Cardiac muscle cell (in vitro differentiated cells and primary cell): ENCODE measurements at places on chromosomes 1 and 21. TPM values are rescaled to one million over a fixed set of nuclear protein-coding genes. Genes with fewer than 3 reads are reported as not detected.

- no peak overlapping the region for H3K4me3 ChIP-seq
- no peaks in the 10 kb centered on the region for H3K36me3 ChIP-seq
- no peak overlapping the region for H3K27ac ChIP-seq
- no peaks in the 10 kb centered on the region for H3K27me3 ChIP-seq
- peaks cover 8% of the 10 kb centered on the region for H3K4me1 ChIP-seq
These were observed 75.9 kb upstream of the VCAM1 start for GRCh38 chr1:100643471-100644196.

The FAM78B gene
- 0.57 TPM in 1 of 2 replicates, not detected in the other for polyA plus RNA-seq

- H3K4me1 ChIP-seq = peaks cover 23% of the 10 kb centered on the region
- no peaks in the 10 kb centered on the region for H3K27me3 ChIP-seq
- DNase-seq = no peak
- no peak overlapping the region for H3K27ac ChIP-seq
- H3K36me3 ChIP-seq = no peaks in the 10 kb centered on the region
- no peak overlapping the region for H3K4me3 ChIP-seq
These were observed 49.1 kb upstream of the LAPTM5 start for GRCh38 chr1:30806381-30807317.

GRCh38 chr1:97245682-97246081 lies 524.1 kb downstream of the PTBP2 start:
- no peaks in the 10 kb centered on the region for H3K36me3 ChIP-seq
- peak; percentile 4 for DNase-seq
- H3K27ac ChIP-seq = no peak overlapping the region
- H3K4me3 ChIP-seq = no peak overlapping the region

- no peak for DNase-seq
- H3K27me3 ChIP-seq = no peaks in the 10 kb centered on the region
- no peak overlapping the region for H3K27ac ChIP-seq
- H3K4me1 ChIP-seq = no peaks in the 10 kb centered on the region
- H3K36me3 ChIP-seq = peaks cover 12% of the 10 kb centered on the region
These were observed 85.2 kb downstream of the ARHGEF10L start for GRCh38 chr1:17624611-17625233.

- H3K27ac ChIP-seq = peak overlapping the region; percentile 50
- no peak overlapping the region for H3K4me3 ChIP-seq
These were observed 9.8 kb downstream of the SLC9A1 start for GRCh38 chr1:27144920-27145661.

DNA sequence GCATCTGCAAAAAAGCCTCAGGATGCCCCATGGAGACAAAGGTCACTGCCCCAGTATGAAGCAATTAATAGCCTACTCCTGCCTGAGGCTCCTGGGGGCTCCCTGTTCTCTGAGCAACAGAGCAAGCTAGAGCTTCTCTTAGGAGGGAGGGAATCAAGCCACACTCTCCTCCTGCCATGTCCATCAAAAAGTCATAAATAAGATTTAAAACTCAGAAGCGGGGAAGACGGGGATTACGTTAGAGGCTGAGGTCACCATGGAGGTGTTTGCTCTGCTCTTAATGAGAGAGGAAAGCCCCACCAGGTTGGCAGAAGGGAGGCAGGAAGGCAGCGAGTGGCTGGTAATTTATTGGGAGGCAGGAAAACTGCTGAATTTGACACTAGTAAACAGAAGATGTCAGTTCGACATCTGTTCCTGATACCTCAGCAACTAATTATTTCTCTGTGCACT lies 98.4 kb upstream of the TNR start:
- peaks cover 7% of the 10 kb centered on the region for H3K4me1 ChIP-seq
- H3K4me3 ChIP-seq = no peak overlapping the region
- H3K27me3 ChIP-seq = no peaks in the 10 kb centered on the region
- H3K36me3 ChIP-seq = no peaks in the 10 kb centered on the region

GRCh38 chr1:235818632-235819136 lies 48.0 kb downstream of the LYST start:
- H3K36me3 ChIP-seq = no peaks in the 10 kb centered on the region
- no peak overlapping the region for H3K27ac ChIP-seq
- H3K4me3 ChIP-seq = no peak overlapping the region
- H3K27me3 ChIP-seq = no peaks in the 10 kb centered on the region

GRCh38 chr21:32003411-32003810 lies 130.6 kb downstream of the HUNK start:
- DNase-seq = no peak
- H3K36me3 ChIP-seq = peaks cover 4% of the 10 kb centered on the region
- H3K4me3 ChIP-seq = no peak overlapping the region
- H3K27me3 ChIP-seq = no peaks in the 10 kb centered on the region
